ENCODE measurements at places on chromosomes 5 and 9. TPM values are rescaled to one million over a fixed set of nuclear protein-coding genes. Genes with fewer than 3 reads are reported as not detected.

DNA sequence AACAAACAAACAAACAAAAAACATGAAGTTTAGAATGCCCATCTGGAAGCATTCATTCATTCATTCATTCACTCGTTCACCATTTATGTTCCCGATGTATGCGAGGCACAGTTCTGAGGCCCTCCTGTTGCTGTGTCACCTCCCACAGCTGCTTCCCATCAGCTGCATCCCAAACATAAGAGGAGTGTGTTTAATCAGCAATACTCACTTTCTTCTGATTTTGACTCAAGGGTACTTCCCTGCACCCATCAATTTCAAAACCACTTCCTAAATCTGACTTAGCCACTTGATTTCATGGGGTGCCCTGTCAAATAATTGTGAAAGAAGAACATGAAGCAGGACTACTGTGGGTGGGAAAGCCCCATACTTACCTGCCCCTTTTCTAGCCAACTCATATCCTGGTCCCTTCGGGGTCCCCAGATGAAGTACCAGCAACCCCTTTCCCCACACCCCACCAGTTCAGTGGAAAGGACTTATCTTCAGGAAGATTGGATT lies 128.0 kb upstream of the IL12B start:
- no peak overlapping the region for H3K27ac ChIP-seq
- no peaks in the 10 kb centered on the region for H3K27me3 ChIP-seq
- no peak overlapping the region for H3K4me3 ChIP-seq
- no peak for DNase-seq

The BTNL3 gene
- total RNA-seq, result not detected

DNA sequence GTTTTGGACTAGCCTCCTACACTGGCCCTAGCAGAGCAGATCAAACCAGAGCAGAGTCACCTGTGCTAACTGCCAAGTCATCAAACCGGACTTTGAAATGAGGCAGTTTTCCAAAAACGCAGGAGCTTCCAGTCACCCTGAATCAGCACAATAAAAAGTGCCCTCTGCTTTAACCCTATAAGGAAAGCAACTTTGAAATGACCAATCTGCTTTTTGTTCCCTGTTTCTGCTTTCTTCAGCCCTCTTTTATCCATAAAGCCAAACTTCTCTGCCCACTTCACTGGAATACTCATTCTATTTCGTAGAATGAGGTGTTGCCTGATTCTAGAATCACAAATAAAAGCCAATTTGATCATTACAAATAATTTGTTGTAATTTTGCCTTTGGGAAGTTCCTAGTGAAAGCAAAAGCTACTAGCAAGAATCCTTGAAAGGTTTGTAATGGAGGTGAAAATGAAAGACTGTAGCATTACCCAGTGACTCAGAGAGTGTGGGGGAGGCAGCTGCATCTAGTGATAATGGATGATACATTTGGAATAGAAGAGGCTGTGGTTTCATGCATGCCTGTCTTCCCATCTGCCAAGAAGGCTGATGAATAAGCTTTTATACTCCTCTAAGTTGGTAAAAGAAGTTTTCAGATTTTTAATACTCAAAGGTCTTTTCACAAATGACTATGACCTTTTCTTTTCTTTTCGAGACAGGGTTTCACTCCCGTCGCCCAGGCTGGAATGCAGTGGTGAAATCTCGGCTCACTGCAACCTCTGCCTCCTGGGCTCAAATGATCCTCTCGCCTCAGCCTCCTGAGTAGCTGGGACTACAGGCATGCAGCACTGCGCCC lies 14.9 kb downstream of the SPAAR start:
- no peak for DNase-seq
- no peaks in the 10 kb centered on the region for H3K27me3 ChIP-seq
- H3K4me3 ChIP-seq, result no peak overlapping the region
- no peaks in the 10 kb centered on the region for H3K4me1 ChIP-seq

The CYSRT1 gene
- 0.66 TPM for total RNA-seq

The PCDHGB3 gene
- total RNA-seq, result 0.28 TPM

- H3K27me3 ChIP-seq, result no peaks in the 10 kb centered on the region
- no peak for DNase-seq
- H3K36me3 ChIP-seq, result no peaks in the 10 kb centered on the region
Measured at GRCh38 chr5:124735169-124735858, 11.1 kb downstream of the ZNF608 start.

- no peak overlapping the region for H3K27ac ChIP-seq
- H3K27me3 ChIP-seq, result no peaks in the 10 kb centered on the region
- no peak for DNase-seq
- no peaks in the 10 kb centered on the region for H3K36me3 ChIP-seq
- H3K4me3 ChIP-seq, result no peak overlapping the region
Measured at GRCh38 chr5:178289438-178289837, 56.8 kb upstream of the PHYKPL start.

GRCh38 chr9:127349483-127350113 lies 47.4 kb upstream of the SLC2A8 start:
- H3K27ac ChIP-seq, result no peak overlapping the region
- DNase-seq, result no peak
- no peak overlapping the region for H3K4me3 ChIP-seq
- no peaks in the 10 kb centered on the region for H3K4me1 ChIP-seq
- no peaks in the 10 kb centered on the region for H3K36me3 ChIP-seq

- no peaks in the 10 kb centered on the region for H3K27me3 ChIP-seq
- H3K4me3 ChIP-seq, result no peak overlapping the region
- no peak for DNase-seq
- H3K36me3 ChIP-seq, result no peaks in the 10 kb centered on the region
- no peaks in the 10 kb centered on the region for H3K4me1 ChIP-seq
Measured at GRCh38 chr5:135861641-135862040, 27.2 kb downstream of the SLC25A48 start.

DNA sequence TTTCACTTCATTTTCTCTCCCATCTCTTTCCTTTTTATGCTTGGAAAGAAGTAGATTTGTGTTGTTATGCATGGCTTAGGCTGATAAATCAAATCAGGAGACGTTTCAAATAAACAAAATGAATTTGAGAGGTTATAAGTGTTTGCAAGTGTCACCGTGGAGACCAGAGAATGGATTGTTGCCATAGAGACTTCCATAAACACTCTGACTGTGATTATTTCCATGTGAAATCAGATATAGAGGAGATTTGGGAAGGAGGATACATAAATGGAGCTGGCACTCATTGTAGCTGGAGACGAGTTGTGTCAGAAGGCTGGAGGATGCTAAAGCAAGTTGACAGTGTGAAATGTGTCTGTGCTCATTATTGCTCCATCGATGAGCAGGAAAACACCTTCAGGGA lies 84.2 kb upstream of the PCSK1 start:
- H3K36me3 ChIP-seq, result no peaks in the 10 kb centered on the region
- DNase-seq, result no peak
- H3K4me3 ChIP-seq, result no peak overlapping the region
- H3K4me1 ChIP-seq, result no peaks in the 10 kb centered on the region
- no peaks in the 10 kb centered on the region for H3K27me3 ChIP-seq
- H3K27ac ChIP-seq, result no peak overlapping the region

The RPS23 gene
- total RNA-seq, result 2,179 TPM

The SH3TC2 gene
- total RNA-seq, result not detected

The SMIM32 gene
- total RNA-seq, result not detected

- H3K4me1 ChIP-seq, result no peaks in the 10 kb centered on the region
- no peak for DNase-seq
- no peaks in the 10 kb centered on the region for H3K27me3 ChIP-seq
Measured at GRCh38 chr5:111953351-111954127, 196.5 kb upstream of the NREP start.

The DAB2IP gene
- 0.27 TPM for total RNA-seq

DNA sequence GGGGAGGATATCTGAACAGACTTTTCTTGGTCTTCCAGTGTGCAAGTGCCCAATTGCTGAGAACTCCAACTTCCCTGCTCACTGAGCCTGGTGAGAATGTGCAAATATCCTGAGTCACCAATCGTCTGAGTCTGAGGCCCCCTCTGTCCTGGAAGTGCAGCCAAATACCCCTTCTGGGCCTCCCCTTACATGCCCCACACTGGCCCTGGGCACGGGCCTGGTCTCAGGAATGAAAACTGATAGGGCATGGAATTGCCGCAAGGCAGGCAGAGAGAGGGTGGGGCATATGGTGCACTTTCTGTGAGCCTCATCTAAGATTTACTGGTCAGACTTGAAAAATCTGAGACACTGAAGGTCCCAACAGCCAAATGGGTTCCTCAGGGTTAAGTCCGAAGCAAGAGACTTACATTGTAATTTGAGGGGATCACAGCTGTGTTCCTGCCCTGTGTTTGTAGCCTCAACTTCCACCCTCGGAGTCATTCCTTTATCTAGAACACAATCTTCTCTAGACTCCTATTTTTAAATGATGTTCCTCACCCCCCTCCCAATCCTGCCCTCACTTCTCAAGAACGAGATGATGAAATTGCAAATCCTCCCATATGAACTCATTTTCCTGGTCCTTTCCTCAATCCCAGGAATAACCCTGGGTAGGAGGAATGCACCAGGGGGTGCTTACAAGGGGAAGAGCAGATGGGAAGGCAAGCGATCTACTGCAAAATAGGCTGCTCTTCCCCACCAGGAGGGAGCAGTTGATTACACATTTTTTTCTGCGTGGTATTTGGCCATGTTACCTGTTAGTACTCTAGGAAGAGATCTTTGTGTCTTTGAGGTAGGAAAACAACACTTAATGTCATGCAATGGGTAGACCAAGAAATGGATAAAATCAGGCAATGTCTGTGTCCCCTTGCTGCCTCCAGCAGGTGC lies 34.6 kb upstream of the ARHGAP26 start:
- H3K27me3 ChIP-seq, result no peaks in the 10 kb centered on the region
- H3K27ac ChIP-seq, result no peak overlapping the region
- no peak overlapping the region for H3K4me3 ChIP-seq
- no peaks in the 10 kb centered on the region for H3K36me3 ChIP-seq

GRCh38 chr5:20359377-20359776 lies 371.4 kb upstream of the CDH18 start:
- H3K4me1 ChIP-seq, result no peaks in the 10 kb centered on the region
- no peak overlapping the region for H3K27ac ChIP-seq
- DNase-seq, result no peak
- H3K27me3 ChIP-seq, result no peaks in the 10 kb centered on the region
- H3K36me3 ChIP-seq, result no peaks in the 10 kb centered on the region

GRCh38 chr9:97385626-97386264 lies 26.2 kb upstream of the TDRD7 start:
- H3K4me3 ChIP-seq, result no peak overlapping the region
- no peaks in the 10 kb centered on the region for H3K36me3 ChIP-seq
- peaks cover 5% of the 10 kb centered on the region for H3K4me1 ChIP-seq
- H3K27me3 ChIP-seq, result no peaks in the 10 kb centered on the region
- no peak for DNase-seq
- H3K27ac ChIP-seq, result no peak overlapping the region

The SLC1A1 gene
- 0.09 TPM for total RNA-seq

The NMUR2 gene
- total RNA-seq, result not detected

DNA sequence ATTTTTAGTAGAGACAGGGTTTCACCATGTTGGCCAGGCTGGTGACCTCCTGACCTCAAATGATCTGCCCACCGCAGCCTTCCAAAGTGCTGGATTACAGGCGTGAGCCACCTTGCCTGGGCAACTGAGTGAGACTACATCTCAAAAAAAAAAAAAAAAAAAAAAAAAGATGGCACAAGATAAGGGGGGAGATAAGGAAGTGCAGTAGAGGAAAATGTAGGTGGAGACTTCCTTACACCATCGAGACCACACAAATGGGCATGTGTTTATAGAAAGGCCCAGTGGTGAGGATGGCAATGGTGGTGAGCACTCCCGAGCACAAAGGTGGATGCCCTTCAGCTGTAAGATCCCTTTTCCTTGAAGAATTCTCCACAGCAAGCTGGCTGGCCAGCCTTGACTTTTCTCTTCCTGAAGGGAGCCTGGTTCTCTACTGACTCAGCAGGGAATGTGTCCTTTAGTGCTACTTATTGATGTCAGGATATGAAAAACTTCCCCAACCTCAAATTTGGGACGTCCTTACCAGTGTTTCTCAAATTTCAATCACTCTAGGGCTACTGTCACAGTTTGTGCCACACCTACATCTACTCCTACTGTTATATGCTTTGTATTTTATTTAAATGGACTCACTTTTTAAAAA lies 28.2 kb downstream of the ERGIC1 start:
- no peak for DNase-seq
- H3K27ac ChIP-seq, result no peak overlapping the region
- no peaks in the 10 kb centered on the region for H3K27me3 ChIP-seq
- no peak overlapping the region for H3K4me3 ChIP-seq
- H3K4me1 ChIP-seq, result no peaks in the 10 kb centered on the region

The OR1Q1 gene
- total RNA-seq, result not detected

The SV2C gene
- total RNA-seq, result not detected

- peaks cover 10% of the 10 kb centered on the region for H3K4me1 ChIP-seq
- H3K36me3 ChIP-seq, result no peaks in the 10 kb centered on the region
- no peak overlapping the region for H3K4me3 ChIP-seq
- no peaks in the 10 kb centered on the region for H3K27me3 ChIP-seq
- no peak overlapping the region for H3K27ac ChIP-seq
- no peak for DNase-seq
Measured at GRCh38 chr9:89719202-89719601, 114.4 kb downstream of the GADD45G start.

GRCh38 chr9:136242918-136243525 lies 2.6 kb downstream of the QSOX2 start:
- peaks cover 28% of the 10 kb centered on the region for H3K4me1 ChIP-seq
- no peaks in the 10 kb centered on the region for H3K27me3 ChIP-seq
- no peak overlapping the region for H3K27ac ChIP-seq
- DNase-seq, result no peak
- no peaks in the 10 kb centered on the region for H3K36me3 ChIP-seq
- no peak overlapping the region for H3K4me3 ChIP-seq

DNA sequence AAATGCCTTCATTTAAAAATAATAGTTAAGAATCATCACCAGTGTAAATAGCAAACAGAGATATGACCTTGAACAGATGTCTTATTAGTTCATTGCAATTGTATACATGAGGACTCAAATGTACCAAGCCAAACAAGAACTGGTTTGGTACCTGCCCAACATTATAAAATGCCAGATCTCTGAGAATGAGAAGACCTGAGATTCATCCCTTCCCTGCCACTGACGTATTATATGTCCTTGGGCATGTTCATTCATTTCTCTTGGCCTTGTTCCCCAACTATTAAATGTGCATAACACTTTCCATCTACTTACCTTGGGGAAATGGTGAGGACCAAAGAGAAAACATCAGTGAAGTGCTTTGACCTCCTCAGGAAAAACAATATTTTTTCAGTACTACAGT lies 33.6 kb upstream of the ERBIN start:
- DNase-seq, result no peak
- no peaks in the 10 kb centered on the region for H3K4me1 ChIP-seq
- H3K36me3 ChIP-seq, result no peaks in the 10 kb centered on the region
- H3K27me3 ChIP-seq, result no peaks in the 10 kb centered on the region

- no peaks in the 10 kb centered on the region for H3K27me3 ChIP-seq
- DNase-seq, result no peak
- H3K4me1 ChIP-seq, result no peaks in the 10 kb centered on the region
- no peak overlapping the region for H3K27ac ChIP-seq
Measured at GRCh38 chr5:37490120-37490810, 111.1 kb downstream of the WDR70 start.

GRCh38 chr9:21747175-21747574 lies 55.3 kb upstream of the MTAP start:
- no peaks in the 10 kb centered on the region for H3K36me3 ChIP-seq
- H3K27me3 ChIP-seq, result no peaks in the 10 kb centered on the region
- H3K4me1 ChIP-seq, result no peaks in the 10 kb centered on the region
- DNase-seq, result no peak

GRCh38 chr9:115277301-115277700 lies 159.3 kb upstream of the TNC start:
- no peaks in the 10 kb centered on the region for H3K36me3 ChIP-seq
- H3K4me3 ChIP-seq, result no peak overlapping the region

GRCh38 chr5:27290172-27290571 lies 251.8 kb upstream of the CDH9 start:
- no peak for DNase-seq
- no peaks in the 10 kb centered on the region for H3K27me3 ChIP-seq
- no peak overlapping the region for H3K4me3 ChIP-seq
- H3K4me1 ChIP-seq, result no peaks in the 10 kb centered on the region
- H3K27ac ChIP-seq, result no peak overlapping the region
- H3K36me3 ChIP-seq, result no peaks in the 10 kb centered on the region
